GM04504 (cell line): ENCODE measurements at places on chromosomes 5 and 9.

DNA sequence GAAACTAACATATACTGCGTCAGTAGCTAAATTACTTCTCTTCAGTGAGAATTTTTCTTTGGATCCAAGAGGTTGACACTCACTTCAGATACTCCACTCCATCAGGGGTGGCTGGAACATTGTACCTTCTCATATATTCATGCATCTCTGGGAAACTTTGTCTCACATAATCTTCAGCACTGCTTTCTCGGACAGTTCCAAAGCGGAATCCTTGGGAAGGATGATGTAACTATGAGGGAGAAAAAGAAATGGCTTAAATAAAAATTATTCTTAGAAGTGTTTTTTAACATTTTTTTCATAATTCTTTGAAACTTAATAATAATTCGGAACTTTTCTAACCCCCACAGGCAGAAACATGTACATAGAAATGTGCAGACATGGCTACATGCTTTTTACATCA lies 33.4 kb upstream of the PPP3R2 start:
- DNase-seq: peak; percentile 3

DNA sequence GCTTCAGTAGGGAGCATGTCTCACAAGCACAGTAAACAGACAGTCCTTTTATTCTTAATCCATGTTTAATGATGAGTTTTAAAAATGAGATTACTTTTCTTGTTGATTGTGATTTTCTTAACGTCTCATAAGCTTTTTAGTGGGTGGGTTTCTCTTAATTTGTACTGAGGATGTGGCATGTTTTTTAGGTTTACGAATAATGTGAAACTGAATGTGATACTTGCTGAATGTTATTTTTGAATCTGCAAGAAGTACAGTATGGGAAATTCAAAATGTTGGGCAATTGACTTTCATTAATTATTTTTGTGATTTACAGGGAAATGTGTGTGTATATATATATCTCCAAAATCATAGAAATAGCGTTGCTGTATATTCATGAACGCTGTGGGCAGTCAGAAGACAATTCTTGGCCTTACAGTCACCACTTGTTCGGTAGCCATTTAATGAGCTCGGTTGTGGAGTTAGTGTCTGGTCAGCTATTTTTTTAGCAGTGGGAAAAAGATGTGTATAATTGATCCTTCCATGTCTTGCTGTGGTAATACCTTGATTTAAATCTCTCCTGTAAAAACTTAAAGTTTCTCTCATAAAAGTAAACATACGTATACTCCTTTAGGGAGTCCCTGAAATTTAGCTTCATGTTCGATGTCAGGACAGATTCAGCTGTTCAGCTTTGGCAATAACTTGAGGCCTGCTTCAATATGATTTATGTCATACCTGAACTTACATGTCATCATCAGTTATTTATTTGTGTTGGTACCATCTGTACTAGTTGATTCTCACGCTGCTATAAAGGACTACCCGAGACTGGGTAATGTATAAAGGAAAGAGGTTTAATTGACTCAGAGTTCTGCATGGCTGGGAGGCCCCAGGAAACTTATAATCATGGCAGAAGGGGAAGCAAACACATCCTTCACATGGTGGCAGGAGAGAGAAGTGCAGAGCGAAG lies 15.0 kb downstream of the ICE1 start:
- no peak for DNase-seq

- no peak for DNase-seq
Measured at GRCh38 chr5:14663734-14664269, 716 bp upstream of the OTULIN start.

DNA sequence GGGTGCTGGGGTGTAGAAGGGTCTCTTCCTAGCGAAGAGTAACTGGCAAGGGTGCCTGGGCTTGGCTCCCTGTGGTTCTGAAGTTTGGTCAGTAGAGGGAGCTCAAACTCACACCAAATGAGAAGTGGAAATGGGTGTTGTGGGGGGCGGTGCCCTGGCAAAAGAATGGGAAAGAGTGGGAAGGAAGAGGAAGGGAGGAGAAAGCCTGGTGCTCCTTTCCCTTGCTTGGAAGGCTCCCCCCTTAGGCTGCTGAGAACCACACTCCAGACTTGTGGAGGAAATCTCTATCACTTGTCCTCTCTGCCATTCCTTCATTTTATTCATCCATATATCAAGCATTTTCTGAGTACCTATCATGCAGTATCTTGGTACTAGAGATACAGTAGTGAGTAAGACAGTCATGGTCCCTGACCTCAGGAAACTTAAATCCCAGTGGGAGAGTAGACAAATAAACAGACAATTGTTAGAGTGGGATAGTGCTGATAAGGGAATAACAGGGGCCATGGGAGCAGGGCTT lies 13.0 kb downstream of the SLC4A9 start:
- DNase-seq: peak; percentile 46

DNA sequence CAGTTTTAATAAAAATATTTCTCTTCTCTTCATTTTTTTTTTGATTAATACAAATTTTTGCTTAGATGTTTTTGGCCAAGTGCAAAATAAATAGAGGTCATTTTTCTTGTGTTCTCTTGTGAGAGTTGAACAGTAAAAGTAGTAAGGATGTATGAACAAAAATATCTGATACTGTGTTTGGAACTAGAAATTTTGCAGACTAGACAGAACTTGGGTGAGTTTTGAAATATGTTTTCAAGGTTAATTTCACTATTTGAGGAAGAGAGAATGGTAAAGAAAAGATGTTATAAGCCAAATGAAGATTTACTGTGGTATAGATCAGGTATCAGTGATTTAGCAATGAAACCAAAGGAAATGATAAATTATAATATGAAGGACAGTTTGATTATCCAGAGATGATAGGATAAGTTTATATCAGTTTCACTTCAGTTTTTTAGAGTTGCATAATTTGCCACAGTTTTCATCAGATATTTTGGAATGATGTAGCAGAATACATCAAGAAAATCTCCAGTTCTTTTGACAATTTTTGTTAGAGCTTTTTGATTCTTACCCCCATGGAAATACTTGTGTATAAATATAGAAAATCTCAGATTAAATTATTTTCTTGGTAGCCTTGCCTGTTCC lies 147.9 kb upstream of the VCAN start:
- no peak for DNase-seq

- no peak for DNase-seq
Measured at GRCh38 chr9:113911850-113912557, 35.9 kb downstream of the ZNF618 start.

- peak; percentile 25 for DNase-seq
Measured at GRCh38 chr9:37200433-37201005, 80.1 kb downstream of the ZCCHC7 start.

DNA sequence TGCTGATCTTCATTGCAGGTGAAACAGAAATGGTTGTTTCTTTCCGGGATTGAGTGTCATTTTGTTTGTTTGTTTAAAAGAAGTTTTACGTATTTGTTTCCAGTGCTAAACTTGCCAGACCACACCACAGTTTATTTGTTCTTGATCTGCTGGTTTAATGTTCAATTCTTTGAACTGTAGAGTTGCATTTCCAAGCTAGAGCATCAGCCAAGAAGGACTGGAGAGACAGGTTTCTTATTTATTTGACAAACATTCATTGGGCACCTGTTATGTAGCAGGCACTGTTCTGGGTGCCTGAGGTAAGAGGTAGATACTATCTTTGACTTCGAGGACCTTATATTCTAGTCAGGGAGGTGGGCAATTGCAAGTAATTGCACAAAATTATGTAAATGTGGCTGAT lies 45.0 kb downstream of the MCCC2 start:
- DNase-seq: no peak

GRCh38 chr5:98779264-98779877 lies 5.9 kb downstream of the RGMB start:
- no peak for DNase-seq

DNA sequence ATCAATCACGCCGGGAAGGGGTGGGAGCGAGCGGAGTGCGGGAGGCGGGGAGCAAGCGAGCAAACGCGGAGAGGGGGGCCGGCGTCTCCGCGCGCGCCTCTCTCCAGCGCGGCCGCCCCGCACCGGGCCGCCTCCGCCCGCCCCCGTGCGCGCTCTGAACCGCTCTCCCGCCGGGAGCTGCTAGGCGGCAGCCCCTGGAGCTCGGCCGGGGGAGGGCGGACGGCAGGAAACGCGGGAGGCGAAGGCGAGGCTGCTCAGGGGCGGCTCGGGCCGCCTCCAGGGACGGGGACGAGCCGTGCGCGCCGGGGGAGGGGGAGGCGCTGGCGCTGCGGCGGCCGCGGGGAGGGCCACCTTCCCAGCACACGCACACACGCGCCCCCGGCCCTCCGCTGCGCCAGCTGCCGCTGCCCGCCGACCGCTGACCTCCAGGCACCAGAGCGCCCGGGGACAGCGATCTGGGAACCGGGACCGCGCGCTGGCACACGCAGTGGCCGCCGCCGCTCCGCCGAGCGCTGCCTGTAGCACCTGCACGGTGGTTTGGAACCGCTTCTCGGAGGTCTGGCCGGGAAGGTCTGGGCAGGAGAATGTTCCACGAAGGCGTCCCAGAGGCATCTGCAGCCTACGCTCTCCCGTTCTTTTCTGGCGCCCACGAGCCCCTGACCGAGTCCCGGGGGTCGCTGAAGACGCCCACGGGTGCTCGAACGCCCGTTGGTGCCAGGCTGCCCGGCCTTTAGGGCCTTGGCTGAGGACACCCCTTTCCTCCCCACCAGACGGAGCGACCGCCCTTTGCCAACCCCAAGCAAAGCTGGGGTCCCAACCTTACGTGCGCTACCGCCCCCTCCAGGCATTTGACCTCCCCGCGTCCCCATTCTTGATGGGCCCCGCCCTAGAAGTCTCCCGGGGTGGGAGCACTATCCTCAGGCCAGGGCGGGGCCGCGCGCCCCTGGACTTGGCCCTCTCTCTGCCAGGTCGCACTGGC lies at the start of gene GABBR2:
GABBR2 (minus strand) TSS at position 3 of the 979 bp plus-strand sequence. CDS start 198 bp downstream, outside the sequence.
- DNase-seq: no peak

- no peak for DNase-seq
Measured at GRCh38 chr9:21286659-21287058, 18.5 kb downstream of the IFNA5 start.

DNA sequence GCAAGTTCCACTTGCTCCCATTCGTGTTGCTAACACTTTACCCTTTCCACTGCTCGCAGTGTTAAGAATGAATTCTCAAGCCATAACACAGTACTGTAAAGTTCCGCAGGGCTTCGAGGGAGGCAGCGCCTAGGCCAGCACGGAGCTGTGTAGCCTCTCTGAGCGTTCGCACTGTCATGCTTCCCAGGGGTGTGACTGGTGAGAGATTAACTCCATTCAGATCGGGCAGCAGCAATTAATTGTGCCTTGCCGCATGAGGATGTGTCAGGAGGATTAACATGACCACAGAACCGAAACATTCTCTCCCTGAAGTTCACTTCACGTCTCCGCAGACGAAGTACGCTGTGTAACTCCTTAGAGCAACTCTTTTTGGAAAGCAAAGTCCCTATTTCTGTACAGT lies 23.2 kb downstream of the ZBTB34 start:
- DNase-seq: no peak

DNA sequence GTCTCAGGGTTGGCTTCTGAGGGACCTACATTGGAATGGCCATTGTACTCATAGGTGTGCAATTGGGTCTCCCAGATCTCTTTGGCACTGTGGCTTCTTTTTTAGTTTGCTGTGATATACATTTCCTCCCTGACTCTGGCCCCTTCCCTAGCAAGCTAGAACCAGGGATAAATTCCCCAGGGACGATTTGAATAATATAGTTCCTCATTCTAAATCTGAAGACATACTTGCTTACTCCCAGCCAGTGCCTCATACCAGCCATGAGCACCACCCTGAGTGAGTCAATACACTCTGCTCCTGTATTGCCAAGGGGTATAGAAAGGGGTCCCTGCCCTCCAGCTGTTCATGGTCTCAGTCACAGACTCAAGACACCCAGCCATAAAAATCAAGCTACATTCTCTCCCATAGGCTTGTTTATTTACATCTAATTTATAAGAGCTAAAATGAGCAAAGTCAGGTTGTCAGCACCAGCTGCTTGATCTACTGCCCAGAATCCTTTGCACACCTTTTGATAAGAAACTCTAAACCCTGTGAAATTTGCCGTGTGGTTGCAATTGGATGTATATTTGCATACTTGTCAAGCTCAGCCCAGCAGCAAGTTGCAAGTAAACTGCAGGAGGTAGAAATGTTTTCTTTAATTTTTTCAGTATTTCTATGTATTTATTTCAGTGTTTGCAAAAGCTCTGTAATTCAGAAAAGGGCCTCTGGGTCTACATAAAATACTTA lies 219.9 kb upstream of the IRX1 start:
- DNase-seq: no peak

DNA sequence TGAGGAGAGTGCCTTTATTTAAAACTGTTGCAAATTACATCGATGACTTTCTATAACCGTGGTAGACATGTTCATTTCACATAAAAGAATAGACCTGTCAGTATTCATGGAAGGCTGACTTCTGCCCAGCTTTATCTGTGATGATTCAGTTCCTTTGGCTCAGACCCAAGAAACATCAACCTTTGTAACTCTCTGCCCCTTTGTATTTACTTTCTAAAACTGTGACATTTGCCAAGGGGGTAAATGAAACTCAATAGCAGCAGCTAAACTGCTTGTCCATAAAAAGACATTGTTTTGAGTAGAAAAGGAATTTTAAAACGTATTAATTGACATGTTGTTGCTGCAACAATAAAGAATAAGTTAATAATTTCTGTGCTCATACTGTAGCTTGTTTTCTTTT lies 137.8 kb upstream of the ANKH start:
- no peak for DNase-seq

- DNase-seq: no peak
Measured at GRCh38 chr5:74334762-74335384, 305.7 kb downstream of the ENC1 start.

DNA sequence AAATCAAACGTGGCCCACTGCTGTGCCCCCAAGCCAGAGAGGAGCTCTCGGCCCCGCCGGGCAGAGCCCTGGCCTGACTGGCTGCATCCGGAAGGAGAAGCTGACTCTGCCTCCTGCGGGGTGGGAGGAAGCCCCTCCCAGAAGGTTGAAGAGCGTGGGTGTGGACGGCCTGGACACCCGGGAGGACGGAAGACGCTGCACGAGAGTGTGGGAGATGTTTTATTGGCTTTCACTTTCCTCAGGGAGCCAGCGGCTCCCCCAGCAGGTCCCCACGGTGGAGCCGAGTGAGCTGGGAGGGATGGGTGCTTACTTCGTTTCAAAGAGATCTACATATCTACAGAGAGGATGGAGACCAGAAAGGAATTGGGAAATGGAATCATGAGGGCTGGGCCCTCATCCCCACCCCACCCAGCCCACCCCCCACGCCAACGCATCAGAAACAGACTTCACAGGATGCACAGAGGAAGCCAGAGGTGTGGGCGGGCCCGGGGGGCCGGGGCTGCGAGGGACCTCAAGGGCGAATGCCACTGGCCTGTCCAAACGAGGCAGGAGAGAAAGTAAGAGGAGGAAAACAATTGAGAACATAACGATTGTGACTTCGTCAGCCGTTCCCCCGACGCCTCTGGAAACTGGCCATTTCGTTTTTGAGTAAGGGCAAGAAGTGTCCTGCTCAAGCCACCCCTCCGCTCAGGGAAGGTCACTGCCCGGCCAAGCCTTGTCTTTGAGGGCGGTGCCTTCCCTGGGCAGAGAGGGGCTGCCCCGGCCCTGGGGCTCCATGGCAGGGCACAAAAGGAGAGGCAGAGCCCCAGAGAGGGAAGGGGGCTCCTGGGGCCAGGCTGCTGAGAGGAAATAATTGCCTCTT lies 32.1 kb downstream of the FAM163B start:
- no peak for DNase-seq
